MV-4-11 (cell line): ENCODE measurements at places on chromosomes 5 and 9.

GRCh38 chr5:113373426-113373825 lies 61.4 kb downstream of the TSSK1B start:
- DNase-seq, result peak; percentile 81

- peak; percentile 25 for DNase-seq
These were observed 69.8 kb downstream of the KDM4C start for GRCh38 chr9:6827439-6828145.

DNA sequence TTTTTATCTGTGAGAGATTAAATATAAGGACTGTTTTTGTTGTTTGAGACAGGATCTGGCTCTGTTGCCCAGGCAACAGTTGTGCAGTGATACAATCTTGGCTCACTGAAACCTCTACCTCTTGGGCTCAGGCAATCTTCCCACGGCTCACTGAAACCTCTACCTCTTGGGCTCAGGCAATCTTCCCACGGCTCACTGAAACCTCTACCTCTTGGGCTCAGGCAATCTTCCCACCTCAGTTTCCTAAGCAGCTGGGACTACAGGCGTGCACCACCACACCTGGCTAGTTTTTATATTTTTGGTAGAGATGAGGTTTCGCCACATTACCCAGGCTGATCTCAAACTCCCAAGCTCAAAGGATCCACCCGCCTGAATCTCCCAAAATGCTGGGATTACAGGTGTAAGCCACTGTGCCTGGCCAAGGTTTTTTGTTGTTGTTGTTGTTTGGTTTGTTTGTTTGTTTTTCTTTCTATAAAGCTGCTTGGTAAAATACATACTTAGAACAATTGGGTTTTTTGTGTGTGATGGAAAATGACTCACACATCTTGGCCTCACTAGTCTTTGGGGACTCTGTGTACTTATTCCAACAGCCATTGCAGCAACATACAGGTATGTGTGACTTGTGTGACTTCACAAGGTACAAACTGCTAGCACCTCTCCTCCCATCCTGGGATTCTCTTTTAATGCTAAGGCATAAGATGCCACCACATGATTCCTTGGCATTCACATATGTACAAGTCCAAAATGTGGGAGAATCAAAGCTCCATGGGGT lies 36.5 kb upstream of the RASA1 start:
- no peak for DNase-seq

- no peak for DNase-seq
These were observed 818 bp upstream of the FREM1 start for GRCh38 chr9:14911046-14911445.

GRCh38 chr5:96439477-96440184 lies 6.6 kb upstream of the PCSK1 start:
- peak; percentile 62 for DNase-seq

GRCh38 chr5:139662617-139663016 lies 14.5 kb downstream of the CXXC5 start:
- no peak for DNase-seq

- DNase-seq, result peak; percentile 49
These were observed 649 bp downstream of the STK10 start for GRCh38 chr5:172187118-172188032.

- peak; percentile 11 for DNase-seq
These were observed 13.7 kb downstream of the IER5L start for GRCh38 chr9:129164246-129164930.

DNA sequence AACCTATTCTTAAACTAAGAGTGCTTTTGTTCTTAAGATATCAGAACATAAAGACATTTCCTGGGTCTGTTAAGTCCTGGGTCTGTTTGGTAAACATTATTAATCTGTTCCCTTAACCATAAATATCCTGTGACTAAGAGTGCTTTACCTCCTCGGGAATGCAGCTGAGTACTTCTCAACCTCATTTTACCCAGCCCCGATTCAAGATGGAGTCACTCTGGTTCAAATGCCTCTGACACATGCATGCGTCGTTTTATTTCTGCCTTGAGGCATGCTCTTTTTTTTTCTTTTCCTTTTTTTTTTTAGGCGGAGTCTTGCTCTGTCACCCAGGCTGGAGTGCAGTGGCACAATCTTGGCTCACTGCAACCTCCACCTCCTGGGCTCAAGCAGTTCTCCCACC lies 39.8 kb upstream of the FBXL17 start:
- no peak for DNase-seq

DNA sequence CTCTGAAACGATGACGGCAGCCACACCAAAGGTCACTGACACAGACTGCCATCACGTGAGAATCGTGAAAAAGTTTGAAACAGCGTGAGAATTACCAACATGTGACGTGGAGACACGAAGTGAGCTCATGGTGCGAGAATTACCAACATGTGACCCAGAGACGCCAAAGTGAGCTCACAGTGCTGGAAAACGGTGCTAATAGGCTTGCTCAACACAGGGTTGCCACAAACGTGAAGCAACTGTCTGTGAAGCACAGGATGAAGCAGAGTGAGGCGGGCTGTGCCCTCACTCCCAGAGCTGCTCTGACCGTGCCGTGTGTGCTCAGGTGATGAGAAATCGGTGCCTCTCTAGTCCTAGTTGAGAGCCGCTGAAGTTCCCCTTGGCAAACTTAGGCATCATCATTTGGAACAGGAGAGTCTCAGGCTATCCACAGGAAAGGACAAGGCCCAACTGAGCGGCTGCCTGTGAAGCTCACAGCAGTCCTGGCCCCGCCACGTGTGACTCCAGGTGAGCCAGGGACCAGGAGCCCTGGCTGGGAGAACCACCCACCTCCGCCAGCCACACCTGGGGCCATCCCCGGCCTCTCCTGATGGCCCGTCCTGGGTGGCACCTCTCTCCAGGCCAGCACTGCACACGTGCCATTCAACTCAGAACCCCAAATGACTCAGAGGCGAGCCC lies 29.8 kb upstream of the SLC6A3 start:
- DNase-seq, result no peak

- DNase-seq, result no peak
These were observed 14.5 kb downstream of the FRMD3 start for GRCh38 chr9:83523684-83524083.

DNA sequence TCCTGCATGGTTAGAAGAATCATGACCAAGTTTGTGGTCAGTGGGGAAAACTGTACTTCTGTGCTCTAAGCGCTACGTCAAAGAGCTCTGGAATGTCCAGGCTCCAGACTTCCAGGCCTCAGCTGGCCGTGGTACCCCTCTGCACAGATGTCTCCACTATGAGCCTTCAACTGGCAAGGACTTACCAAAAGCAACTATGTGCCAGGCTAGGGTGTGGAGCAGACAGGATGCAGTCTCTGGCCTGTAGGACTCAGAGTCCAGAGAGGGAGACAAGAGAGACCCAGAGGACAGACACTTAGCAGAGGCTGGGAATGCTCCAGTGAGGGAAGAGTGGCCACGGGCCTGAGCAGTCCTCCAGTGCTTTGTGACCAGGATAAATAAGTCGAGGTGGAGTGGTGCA lies 31.0 kb upstream of the TCF7 start:
- no peak for DNase-seq
